ENCODE measurements at places on chromosomes 16 and 17.

GRCh38 chr17:75178453-75178852 is 4.3 kb downstream of the SUMO2 start:
- no peak for DNase-seq

GRCh38 chr17:32998887-32999228 is 7.2 kb downstream of the SPACA3 start:
- DNase-seq = no peak

DNA sequence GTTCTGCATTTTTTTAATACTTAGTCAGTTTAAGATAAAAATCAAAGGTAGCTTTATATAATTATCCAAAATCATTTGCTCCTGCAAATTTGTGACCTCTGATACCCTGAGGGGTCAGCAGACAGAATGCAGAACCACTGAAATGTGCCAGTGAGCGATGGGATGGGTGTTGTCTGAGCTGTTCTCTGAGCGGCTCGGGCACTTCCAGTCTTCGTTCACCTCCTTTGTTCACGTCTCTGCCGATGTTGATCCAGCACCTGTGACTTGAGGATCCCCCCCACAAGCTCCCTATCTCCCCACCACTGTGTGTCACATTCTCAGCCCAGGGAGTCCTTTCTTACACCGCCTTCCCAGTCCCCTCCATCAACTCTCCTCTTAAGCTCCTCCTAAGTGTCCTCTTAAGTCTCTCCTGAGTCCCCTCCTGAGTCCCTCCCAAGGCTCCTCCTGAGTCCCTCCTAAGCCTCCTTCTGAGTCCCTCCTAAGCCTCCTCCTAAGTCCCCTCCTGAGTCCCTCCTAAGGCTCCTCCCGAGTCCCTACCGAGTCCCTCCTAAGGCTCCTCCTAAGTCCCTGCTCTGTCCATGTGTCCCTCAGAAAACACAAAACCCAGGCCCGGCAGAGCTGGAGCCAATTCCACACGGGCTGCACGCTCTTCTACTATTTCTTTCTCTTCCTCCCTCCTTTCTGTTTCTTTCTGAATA is 47.5 kb downstream of the RNF213 start:
- no peak for DNase-seq

- no peak for DNase-seq
These were observed 30.8 kb downstream of the FOXL1 start for GRCh38 chr16:86609115-86609514.

DNA sequence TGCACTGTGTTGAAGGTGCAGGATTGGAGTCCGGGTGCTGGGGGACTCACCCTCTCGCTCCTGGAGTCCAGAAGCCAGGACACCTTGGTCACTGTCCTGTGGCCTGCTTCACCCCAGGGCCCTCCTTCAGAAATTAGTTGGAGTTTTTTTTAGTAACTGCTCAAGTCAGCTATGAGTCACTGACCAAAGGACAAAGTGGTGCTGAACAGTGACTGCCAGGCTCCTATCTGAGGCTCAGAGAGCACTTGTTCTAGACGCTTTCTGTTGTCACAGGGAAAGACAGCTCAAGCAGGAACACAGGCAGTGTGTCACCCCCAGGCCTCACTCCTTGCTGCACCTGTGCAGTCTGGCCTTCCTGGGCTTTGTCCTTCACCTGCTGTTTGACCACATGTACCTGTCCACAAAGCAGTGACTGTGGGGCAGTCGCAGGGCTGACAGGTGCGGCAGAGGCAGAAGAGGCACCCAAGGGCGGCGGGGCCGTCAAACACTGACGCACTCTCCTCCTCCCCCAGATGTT is 4.1 kb upstream of the FAAP100 start:
- no peak for DNase-seq

DNA sequence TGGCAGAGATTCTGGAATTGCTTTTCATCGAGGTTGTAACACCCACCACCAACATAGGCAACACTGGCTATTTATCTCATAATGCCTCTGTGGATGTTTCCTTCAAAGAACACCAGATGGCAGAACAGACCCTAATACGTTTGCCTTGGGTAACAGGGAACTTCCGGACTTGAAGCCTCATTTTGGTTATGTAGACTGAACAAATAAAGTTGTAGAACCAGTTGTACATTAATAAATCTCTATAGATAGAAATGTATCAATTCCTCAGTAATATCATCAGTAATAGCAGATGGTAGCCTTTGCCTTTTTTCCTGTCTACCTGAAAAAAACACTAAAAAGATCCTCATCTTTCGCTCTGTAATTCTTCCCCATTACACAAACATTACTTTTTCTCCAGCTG is 25.9 kb upstream of the APOH start:
- no peak for DNase-seq

DNA sequence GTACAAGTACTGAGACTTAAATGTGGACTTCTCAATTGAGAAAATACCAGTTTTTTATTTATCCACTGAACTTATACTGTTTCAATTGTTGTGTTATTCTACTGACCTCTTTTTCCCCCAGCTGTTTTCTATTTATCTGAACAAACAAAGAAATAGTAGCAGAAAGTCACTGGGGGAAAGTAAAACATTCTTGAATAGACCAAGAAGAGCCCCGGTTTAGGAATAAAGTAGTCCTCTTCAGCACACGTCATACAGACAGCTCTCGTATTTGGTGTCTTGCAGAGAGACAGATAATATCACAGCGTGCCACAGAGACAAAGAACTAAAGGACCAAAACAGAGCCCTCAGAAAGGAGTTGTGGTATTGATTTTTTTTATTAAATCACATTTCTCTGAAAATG is 1159.1 kb upstream of the CDH8 start:
- no peak for DNase-seq

All from NCI-H187 treated with DMSO at 0.1 percent for 48 hours (cell line).